Activated CD8-positive, alpha-beta T cell treated with anti-CD3 and anti-CD28 coated beads, Interleukin-2, amount 10 ng/mL, durations not matched to agents 7 days and 5 days (primary cell): ENCODE measurements at places on chromosomes 3 and 15.

DNA sequence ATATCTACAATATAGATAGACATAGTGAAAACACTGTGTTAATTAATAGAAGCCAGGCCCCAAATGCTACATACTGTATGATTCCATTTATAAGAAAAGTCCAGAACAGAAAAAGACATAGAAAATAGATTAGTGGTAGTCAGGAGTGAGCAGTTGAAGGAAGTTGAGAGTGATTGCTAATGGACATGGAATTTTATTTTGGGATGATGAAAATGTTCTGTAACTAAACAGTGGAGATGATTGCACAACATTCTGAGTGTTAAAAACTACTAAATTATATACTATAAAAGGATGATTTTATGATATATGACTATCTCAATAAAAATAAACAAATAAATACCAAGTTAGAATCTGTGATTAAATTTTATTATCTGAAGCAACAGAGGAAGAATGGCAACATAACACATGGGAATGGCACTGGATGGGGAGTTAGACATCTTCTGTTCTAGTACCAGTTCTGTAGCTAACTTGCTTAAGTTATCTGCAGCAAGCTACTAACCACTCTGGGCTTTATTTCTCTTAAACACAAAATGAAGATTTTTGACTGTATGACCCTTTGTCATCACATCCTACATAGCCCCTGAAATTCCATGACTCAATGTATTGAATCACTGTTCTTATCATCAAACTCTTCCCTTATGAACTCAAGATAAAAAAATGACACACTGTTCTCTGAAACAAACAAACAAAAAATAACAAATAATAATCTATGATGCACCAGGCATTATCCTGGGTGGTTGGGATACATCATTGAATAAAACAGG lies 612.7 kb downstream of the TBL1XR1 start:
- DNase-seq = no peak

- DNase-seq = no peak
These were observed 386.3 kb downstream of the EPHB1 start for GRCh38 chr3:135181408-135181807.

DNA sequence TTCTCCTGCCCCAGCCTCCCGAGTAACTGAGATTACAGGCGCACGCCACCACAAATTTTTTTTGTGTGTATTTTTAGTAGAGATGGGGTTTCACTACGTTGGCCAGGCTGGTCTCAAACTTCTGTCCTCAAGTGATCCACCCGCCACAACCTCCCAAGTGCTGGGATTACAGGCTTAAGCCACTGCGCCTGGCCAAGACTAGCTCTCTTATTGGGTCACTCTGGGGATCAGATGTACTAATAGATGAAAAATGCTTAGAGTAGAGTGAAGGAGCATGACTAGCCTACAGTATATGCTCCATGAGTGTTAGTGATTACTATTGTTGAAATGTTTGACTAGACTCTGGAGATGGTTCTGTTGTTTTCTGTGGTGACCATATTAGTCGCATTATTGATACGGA lies 21.8 kb downstream of the RARB start:
- no peak for DNase-seq

DNA sequence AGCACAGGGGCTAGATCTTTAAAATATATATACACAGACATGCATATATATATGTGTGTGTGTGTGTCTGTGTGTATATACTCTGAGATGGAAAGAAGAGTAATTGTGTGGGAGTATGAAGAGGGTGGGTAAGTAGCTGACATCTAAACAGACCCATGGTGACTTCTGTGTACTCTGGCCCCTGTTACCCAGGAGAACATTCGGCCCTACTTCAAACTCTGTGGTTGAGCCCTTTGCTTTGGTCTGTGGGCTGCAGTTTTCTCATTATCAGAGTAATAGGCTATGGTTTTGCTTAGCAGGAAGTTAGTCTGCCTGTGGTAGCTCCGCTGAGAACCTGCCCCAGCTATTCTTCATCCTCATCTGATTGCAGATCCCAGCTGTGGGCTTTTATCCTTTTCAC lies 141.4 kb downstream of the RBPMS2 start:
- peak; percentile 78 for DNase-seq

DNA sequence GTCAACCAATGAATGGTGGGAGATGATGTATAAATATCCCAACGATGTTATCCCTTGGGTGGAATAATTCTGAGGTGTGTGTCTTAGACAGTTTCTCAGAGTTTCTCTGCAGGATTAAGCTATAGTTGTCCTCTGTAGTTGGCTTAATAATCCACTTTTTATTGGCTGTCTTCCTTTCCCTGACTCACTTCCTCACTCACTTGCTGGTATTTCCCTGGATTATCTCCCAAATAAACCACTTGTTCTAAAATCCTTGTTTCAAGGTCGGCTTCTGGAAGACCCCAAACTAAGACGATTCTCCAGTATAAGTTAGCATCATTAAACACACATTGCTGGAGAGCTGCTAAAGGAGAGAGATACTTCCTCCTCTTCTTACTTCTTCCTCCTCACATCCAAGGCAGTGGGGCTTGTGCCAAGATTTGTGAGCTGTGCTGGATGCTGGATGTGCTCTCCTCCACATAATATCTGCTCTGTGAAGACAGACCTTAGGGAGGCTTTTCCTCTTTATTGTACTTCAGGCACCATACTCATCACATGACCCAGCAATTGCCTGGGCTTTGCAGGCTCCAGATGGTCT lies 22.5 kb upstream of the ROPN1 start:
- no peak for DNase-seq

GRCh38 chr3:168040607-168041208 lies 55.0 kb downstream of the GOLIM4 start:
- DNase-seq = peak; percentile 38

DNA sequence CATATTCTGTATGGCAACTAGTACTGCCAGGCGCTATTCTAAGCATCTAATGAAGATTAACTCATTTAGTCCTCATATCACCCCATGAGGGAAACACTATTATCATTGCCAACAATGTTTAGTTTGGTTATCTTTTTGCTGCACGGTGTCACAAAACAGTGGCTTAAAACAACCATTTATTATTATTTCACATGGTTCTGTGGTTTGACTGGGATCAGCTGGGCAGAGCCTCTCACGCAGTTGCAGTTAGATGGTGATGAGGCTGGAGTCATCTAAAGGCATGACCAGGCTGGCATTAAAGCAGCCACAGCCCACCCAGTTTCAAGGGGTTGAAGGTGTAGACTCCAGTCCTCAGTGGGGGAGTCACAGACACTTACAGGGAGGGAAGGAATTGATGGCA lies 32.8 kb upstream of the RASA2 start:
- DNase-seq = no peak

DNA sequence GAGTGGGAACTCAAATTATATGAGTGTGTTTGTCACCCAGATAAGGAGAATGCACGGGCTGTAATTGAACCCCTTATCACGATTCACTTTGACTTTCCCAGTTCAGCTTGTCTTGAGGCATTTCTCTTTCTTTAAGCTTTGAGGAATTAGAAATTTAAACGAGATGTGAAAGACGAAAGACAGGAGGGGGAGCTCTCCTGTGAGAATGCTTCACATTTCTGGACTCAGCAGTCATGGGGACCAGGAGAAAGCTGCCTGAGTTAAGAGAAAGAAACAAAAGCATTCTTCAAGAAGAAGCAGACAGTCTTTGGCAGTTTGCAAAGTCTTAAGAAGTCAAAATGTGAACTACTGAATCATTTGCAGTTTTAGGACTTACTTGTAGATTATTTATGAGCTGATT lies 205.6 kb downstream of the NECTIN3 start:
- DNase-seq = no peak

GRCh38 chr3:48567500-48567899 lies 3.9 kb upstream of the UCN2 start:
- DNase-seq = no peak

GRCh38 chr3:20772869-20773268 lies 586.9 kb upstream of the SGO1 start:
- DNase-seq = no peak

GRCh38 chr15:40511472-40512133 lies 40.8 kb downstream of the CHST14 start:
- no peak for DNase-seq

DNA sequence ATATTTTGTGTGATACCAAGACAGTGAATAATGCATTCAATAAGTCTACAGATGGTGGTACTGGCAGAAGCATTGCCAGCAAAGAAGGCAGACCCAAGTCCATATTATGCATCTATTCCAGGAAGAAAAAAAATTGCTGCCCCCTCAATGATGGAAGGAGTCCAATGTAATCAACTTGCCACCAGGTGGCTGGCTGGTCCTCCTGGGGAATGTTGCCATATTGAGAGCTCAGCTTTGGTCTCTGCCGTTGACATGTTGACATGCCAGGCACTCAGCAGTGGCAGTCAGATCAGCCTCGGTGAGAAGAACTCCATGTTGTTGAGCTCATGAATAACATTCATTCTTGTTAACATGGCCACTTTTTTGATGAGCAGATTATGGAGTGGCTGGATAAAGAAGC lies 298.5 kb downstream of the IGSF11 start:
- no peak for DNase-seq

- DNase-seq = no peak
These were observed 58.0 kb upstream of the MBNL1 start for GRCh38 chr3:152210697-152211096.

GRCh38 chr3:6654670-6655069 lies 206.2 kb upstream of the GRM7 start:
- no peak for DNase-seq

- DNase-seq = no peak
These were observed 167.9 kb downstream of the DCLK3 start for GRCh38 chr3:36596419-36596818.

- DNase-seq = no peak
These were observed 24.9 kb downstream of the TXNRD3 start for GRCh38 chr3:126630020-126630419.

GRCh38 chr15:63089260-63090043 lies 32.2 kb upstream of the LACTB start:
- no peak for DNase-seq

DNA sequence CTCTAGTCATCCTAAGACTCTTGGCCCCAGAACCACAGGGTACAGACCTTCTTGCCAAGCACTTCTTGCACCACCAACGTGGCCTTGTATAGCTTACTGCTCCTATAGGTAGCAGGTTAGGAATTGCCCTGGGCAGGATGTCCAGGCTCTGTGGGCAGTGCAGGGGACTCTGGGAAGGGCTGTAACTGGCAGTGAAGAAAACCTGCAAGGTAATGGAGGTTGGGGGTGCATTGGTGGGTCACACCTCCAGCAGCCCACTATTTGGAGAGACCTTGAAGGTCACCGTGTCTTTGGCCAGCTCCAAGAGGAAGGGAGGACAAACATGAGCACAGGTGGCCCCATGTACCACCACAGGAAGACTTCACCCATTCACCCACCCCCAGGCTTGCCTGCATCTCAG lies 21.3 kb upstream of the XYLB start:
- DNase-seq = no peak

DNA sequence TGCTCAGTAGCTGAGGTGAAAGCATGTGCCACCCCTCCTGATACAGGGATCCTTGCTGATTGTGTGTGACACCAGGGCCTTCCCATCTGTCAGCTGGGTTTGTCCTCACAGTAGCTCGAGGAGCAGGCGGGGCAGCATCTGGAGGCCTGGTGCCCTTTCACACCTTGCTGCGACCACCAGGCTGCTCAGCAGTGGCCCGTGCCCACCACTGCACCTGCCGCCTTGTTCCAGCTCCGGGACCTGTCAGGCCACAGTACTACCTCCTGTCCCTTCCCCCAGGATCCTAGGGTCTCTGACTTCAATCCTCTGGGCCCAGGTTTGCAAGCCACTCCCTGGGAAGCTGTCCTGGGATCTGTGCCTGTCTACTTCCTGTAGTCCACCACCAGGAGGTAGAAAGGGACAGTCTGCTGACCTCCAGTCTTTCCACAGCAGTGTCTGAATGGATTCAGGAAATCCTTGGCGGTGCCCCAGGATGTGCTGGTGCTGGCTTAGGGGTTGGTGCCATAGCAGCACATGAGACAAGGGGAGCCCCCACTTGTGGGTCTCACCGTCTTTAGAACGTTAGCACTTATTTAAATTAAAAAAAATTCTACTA lies 27.5 kb downstream of the APBA2 start:
- no peak for DNase-seq

DNA sequence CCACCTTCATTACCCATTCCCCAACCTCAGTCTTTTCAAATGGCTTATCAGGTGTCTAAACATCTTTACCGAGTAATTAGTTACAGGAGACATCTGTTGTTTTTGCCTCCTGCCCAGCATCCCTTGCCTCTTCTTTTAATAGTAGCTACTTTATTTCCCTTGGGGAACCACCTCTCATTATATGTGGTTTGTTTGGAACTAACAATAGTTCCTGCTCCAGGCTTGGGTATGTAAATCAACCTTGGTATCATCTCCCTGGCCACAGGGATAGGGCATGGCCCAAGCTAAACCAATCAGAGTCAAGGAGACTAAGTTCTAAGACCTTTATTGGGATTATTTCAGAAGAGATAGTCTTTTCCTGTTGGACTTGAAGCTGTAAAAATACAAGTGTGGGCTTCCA lies 76.6 kb downstream of the ETV5 start:
- DNase-seq = no peak

DNA sequence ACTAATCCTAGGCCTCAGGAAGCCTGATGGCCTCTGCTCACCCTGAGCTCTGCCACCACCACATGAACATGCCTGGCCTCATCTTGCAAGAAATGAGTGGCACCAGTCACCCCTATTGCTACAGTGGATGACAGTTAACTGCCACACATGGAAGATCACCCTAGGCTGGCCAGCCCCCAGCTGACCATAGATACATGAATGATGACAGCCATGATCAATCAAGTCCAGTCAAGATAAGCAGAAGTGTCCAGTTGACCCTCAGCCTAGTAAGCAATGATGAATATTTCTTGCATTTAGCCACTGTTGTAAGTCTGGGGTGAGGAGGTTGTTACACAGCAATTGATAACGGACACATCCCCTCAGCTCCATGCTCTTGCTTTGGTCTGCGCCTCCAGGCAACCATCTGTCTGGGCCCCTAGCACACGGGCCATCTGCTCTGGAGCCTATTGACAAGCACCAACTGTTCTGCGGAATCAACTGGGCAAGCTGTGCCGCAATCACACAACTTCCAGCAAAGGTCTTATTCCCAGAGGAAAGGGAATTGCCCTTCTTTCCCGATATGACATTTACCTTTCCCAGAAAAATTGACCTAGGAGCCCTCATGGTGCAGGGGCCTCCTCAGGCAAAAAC lies 2.2 kb upstream of the LYZL4 start:
- no peak for DNase-seq

- DNase-seq = no peak
These were observed 57.4 kb downstream of the OSTN start for GRCh38 chr3:191256405-191256804.

- DNase-seq = peak; percentile 49
These were observed 126.8 kb upstream of the ARHGEF3 start for GRCh38 chr3:56928379-56929068.

DNA sequence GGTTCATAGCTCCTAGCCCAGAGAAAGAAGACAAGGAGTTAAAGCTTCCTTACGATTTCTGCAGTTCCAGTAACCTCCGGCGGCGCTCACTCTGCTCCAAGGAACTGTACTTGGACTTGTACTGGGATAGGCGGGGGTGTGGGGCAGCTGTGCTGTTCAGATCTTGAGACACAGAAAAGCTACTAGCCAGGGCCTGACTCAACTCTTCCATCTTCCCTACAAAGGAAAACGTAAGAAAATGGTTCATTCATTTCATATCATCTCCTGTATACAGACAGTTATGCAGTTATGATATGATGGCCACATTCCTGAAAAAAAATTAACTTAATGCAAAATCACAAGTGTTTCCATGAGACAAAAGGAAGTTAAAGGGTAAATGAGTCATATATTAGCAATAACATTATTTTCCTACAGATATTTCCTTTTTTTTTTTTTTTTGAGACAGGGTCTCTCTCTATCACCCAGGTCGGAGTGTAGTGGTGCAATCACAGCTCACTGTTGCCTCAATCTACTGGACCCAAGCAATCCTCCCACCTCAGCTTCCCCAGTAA lies 4.6 kb downstream of the SNUPN start:
- no peak for DNase-seq
